ENCODE measurements at places on chromosomes 7 and 10.

GRCh38 chr10:84447701-84448400 is 119.5 kb downstream of the CCSER2 start:
- DNase-seq, result no peak

DNA sequence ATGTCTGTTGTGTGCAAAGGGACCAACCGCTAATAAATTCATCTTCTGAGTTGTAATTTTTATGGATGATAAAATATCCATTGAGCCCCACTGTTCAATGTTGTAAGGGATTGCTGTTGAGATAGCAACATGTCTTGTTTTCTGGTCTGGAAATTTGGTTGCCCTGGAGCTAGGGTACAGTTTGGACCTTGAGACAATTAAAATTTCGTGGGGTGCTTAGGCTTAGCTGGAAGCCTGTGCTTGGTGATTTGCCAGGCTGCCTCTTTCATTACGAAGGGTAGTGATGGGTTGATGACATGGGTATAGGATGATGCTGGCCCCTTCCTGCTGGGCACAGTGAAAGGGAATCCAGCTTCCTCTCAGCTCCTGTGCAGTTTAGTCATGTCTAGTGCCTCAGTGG is 43.6 kb downstream of the PLCE1 start:
- no peak for DNase-seq

- no peak for DNase-seq
These were observed 8.0 kb upstream of the TNRC18 start for GRCh38 chr7:5431560-5432015.

- no peak for DNase-seq
These were observed 25.1 kb downstream of the ICA1 start for GRCh38 chr7:8236780-8237407.

GRCh38 chr7:87027900-87028299 is 31.6 kb downstream of the ELAPOR2 start:
- no peak for DNase-seq

DNA sequence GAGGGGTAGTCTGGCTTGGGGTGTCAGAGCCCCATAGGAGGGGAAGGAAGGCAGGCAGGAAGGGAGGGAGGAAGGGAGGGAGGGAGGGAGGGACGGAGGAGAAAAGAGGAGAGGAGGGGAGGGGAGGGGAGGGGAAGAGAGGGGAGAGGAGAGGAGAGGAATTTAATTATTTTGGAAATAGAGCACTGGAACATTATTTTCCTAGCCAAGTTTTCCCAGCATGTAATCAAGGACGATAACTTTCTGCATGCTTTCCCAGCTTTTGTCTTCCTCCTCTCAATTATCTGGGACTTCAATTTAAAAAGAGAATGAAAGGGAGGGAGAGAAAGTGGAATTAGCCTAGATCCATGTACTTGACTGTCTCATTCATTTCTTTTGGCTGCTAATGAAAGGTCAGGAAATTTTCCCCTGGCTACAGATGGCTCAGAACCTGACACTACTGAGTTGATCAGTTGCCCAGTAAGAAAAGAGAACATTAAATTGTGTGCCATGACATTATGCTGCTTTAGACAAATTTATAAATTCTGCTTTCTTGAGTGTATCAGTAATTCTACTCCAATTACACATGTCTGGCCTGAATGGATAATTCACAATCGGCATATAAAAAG is 148.8 kb downstream of the LRRC4 start:
- DNase-seq, result no peak

DNA sequence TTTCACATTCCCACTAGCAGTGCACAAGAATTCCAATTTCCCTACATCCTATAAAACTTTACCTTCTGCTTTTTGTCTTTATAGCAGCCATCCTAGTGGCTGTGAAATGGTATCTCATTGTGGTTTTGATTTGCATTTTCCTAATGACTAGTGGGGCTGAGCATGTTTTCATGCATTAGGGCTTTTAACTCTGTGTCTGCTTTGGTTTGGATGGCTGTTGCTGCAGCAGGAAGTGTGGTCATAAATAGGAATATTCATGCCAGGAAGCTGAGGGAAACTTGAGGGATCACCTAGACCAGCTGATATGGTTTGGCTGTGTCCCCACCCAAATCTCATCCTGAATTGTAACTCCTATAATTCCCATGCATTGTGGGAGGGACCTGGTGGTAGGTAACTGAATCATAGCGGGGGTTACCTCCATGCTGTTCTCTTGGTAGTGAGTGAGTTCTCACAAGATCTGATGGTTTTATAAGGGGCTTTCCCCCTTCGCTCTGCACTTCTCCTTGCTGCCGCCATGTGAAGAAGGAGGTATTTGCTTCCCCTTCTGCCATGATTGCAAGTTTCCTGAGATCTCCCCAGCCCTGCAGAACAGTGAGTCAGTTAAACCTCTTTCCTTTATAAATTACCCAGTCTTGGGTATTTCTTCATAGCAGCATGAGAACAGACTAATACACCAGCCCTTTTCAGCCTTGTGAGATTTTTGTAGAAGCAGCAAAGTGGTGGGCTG is 181.8 kb upstream of the PITRM1 start:
- no peak for DNase-seq

DNA sequence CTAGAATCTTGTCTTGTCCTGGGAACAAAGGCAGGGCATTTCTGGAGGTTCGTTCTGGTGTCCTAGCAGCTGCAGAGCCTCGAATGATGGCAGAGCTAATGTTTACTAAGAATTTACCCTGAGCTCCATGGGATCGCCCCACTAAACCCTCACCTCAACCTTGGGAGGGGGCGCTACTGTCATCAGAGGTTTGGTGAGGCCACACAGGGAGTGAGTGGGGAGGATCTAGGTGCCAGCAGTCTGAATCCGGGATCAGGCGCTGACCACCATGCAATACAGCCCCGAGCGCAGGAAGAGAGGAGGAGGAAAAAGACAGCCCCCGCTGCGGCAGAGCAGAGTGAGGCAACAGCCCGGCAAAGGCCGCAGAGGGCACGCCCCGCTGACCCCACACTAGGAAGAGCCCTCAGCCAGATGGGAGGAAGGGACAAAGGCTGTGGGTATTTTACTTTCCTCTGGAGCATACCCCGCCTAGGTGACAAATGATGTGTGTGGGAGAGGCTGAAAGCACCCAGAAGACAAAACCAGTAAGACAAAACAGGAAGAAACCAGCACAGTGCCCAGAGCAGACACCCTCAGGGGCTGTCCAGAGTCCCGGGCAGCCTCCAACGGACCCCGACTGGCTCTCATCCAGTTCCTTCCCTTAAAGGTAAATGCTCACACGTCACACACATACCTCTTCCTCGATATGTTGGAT is 103.5 kb downstream of the FAM53B start:
- no peak for DNase-seq

- no peak for DNase-seq
These were observed 20.3 kb downstream of the TTYH3 start for GRCh38 chr7:2651847-2652735.

- no peak for DNase-seq
These were observed 7.4 kb downstream of the HK1 start for GRCh38 chr10:69285699-69286098.

GRCh38 chr7:55374213-55374612 is 9.1 kb downstream of the LANCL2 start:
- DNase-seq, result no peak

DNA sequence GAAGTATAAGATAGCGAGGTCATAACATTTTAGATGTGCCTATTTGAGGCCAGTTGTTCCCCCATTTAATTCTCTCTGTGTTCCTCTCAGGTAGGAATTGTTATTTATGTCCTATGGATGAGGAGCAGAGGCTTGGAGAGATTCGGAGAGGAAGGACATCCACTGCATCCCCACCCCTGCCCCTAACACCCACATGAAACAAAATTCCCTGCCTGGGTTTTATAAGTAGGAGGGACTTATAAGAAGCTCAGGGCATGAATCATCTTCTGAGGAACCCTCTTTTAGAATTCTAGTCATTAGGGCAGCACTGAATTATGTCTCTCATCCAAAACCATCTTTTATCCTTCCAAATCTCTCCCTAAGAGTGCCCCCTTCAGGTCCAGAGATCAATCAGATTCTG is 5.0 kb downstream of the CHAT start:
- no peak for DNase-seq

DNA sequence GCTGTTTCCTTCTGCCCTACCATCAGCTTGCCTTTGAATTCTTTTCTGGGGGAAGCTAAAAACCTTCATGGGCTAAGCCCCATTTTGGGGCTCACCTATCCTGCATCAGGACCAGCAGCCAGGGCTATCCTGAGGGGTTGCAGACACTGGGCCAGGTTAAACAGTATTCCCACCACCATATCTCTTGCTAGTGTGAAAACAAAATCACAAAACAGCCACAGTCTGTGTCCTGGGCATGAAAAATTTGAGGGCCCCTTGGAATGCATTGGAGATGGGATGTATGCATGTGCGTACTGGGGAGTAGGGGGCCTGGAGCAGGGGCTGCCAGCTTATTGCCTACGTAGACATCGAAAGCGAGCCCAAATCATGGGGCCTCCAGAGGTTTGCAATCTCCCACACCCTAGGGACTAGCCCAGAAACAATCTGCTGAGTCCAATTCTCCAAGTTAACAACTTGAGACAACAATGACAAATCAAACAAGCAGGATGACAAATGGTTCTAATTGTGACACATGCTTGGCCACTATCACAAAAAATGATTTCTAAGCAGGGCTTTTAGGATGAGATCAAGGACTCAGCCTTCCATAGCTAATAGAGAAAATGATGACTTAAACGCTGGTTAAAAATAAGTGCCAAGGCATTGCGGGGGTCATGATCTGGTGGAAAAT is 557.1 kb downstream of the KCNMA1 start:
- no peak for DNase-seq

DNA sequence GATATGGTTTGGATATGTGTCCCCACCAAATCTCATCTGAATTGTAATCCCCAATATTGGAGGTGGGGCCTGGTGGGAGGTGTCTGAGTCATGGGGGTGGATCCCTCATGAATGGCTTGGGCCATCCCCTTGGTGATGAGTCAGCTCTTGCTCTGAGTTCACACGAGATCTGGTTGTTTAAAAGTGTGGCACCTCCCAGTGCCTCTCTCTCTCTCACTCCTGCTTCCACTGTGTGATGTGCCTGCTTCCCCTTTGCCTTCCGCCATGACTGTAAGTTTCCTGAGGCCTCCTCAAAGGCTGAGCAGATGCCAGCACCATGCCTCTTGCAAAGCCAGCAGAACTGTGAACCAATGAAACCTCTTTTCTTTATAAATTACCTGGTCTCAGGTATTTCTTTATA is 4.8 kb upstream of the GCK start:
- DNase-seq, result no peak

DNA sequence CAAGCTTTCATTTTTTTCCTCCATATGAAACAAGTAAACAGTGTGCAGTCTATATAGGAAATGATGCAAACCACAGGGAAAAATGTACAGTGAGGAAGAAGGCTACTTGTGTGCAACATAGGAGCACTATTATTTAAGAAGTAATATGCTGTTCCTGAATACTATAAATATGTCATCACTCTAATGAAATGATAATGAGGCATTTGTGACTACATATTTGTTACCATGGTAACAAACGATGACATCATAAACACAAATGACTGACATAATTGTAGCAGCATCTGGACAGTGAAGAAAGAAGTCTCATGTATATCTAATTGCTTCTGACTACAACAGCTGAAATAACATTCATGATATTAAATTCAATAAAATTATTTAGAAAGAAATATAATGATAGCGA is 164.8 kb downstream of the C7orf25 start:
- DNase-seq, result no peak
